Activated CD4-positive, alpha-beta T cell treated with anti-CD3 and anti-CD28 coated beads for 36 hours (primary cell): ENCODE measurements at places on chromosomes 5 and 9. TPM values are rescaled to one million over a fixed set of nuclear protein-coding genes. Genes with fewer than 3 reads are reported as not detected.

DNA sequence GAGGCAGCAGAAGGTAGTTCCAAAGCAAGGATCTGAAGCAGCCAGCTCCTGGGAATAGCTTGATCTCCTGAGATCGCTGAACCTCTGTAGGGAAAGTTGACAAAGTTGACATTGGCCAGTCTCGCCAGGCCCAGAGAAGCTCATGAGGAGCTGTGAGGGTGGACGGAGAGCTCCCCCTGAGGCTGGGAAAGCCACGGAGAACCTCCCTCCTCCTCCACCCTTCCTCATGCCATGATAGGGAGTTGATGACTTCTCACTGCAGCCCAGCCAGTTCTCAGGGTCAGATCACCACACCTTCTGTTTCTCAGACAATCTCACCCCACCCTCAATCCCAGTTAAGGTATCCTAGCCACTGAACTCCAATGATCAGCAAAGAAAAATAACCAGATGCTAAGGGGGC, 30.4 kb upstream of the KCNV2 start:
- H3K27ac ChIP-seq = no peak overlapping the region
- DNase-seq = no peak
- no peaks in the 10 kb centered on the region for H3K36me3 ChIP-seq
- H3K27me3 ChIP-seq = no peaks in the 10 kb centered on the region
- no peak overlapping the region for H3K4me3 ChIP-seq

BARHL1 gene
- total RNA-seq = not detected

DNA sequence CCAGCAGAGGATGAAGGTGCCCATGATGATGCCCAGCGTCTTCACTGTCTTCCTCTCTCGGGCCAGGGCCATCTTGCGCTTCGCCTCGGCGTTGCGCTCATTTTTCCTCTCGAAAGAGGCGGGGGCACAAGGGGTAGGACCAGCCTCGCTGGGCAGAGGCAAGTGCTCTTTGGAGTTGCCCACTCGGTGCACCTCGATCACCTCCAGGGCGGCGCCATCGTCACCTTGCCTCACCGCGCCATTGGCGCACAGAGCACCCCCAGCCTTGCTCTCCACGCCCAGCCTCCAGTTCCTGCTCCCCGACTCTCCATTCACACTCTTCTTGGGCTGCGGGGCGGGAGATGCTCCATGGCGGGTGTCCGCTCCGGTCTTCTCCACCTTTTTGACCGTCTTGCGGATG, 1.6 kb downstream of the HTR1A start:
- no peak overlapping the region for H3K4me3 ChIP-seq
- no peaks in the 10 kb centered on the region for H3K4me1 ChIP-seq
- no peak for DNase-seq
- H3K27me3 ChIP-seq = peaks cover 33% of the 10 kb centered on the region
- H3K27ac ChIP-seq = no peak overlapping the region

ECPAS gene
- 78.4 TPM for total RNA-seq

DNA sequence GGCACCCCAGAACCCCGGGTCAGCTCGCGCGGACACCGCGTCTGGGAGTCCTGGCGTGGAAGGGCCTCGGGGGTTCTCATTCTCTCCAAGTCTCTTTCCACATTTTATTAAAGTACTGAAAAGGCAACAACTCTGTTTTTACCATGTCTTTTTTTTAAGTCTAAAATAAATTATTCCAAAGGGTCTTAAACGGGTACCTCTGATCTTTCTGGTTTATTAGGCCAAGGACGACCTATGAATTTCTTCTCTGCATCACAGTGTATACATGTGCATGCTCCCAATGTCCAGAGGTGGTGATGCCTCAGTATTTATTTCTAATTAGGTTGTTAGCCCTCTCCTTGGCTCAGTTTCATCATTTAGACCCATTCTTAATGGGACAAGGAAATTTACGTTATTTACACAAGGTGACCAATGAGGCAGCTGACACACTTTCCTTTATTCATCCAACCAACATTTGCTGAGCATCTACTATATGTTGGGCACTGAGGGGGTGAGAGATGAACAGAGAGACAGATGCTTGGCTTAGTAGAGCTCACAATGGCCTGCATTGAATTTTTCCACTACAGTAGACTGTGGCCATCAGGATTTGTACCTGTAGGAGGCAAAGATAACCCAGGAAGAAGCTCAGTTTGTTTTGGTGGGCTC, 7.6 kb upstream of the OTP start:
- H3K4me1 ChIP-seq = peaks cover 15% of the 10 kb centered on the region
- H3K4me3 ChIP-seq = no peak overlapping the region
- peaks cover 67% of the 10 kb centered on the region for H3K27me3 ChIP-seq

DNA sequence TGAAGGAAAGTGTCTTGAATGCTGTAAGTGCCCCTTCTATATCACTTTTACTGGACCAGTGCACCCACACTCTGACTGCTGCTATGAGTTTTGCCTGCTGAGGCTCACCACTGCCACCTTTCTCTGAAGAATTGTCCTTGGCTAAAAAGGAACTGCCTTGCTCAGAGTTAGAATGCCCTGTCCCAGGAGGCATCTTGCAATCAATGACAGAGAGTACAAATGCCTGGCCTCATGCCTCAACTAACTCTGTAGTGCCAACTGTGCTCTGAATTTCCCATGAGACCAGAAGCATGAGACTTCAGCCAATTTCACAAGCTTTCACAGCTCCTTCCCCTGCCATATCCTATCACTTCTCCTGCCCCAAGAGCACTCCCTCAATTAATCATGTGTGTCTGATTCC, 569.7 kb downstream of the ZNF608 start:
- H3K27me3 ChIP-seq = no peaks in the 10 kb centered on the region
- H3K27ac ChIP-seq = no peak overlapping the region
- H3K4me1 ChIP-seq = no peaks in the 10 kb centered on the region
- H3K36me3 ChIP-seq = no peaks in the 10 kb centered on the region
- no peak for DNase-seq

DNA sequence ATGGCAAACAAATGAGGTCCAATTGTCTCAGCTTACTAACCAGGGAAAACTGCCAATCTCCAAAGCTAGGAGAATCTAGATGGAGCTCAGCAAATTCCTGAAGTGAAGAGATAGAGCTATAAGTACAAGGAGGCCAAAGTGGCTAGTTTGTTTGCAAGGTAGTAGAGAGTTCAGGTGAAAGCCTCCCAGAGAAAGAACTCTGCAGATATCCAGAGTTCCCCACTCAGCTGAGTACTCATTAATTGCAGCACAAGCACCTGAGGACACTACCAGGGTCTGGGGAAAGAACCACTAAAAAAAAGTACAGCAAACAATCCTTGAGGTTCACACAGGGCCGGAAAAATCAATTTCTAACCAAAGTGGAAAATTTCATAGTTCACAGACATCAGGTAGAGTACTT, 250.9 kb downstream of the TMEM232 start:
- no peaks in the 10 kb centered on the region for H3K36me3 ChIP-seq
- peaks cover 6% of the 10 kb centered on the region for H3K27me3 ChIP-seq
- H3K27ac ChIP-seq = no peak overlapping the region
- H3K4me1 ChIP-seq = no peaks in the 10 kb centered on the region

DNA sequence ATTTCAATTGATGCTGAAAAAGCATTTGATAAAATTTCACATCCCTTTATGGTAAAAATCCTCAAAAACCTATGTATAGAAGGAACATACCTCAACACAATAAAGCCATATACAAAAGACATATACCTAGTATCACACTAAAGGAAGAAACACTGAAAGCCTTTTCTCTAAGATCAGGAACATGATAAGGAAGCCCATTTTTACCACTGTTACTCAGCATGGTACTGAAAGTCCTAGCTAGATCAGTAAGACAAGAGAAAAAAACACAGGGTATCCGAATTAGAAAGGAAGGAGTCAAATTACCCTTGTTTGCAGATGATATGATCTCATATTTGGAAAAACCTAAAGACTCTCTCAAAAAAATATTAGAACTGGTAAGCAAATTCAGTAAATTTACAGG, 350.2 kb upstream of the PDE4D start:
- H3K27ac ChIP-seq = no peak overlapping the region
- H3K27me3 ChIP-seq = no peaks in the 10 kb centered on the region
- no peaks in the 10 kb centered on the region for H3K4me1 ChIP-seq
